ENCODE measurements at places on chromosomes 6 and 20.
A peak's percentile ranks its signal among the peaks of the same experiment; 100 is the strongest.

DNA sequence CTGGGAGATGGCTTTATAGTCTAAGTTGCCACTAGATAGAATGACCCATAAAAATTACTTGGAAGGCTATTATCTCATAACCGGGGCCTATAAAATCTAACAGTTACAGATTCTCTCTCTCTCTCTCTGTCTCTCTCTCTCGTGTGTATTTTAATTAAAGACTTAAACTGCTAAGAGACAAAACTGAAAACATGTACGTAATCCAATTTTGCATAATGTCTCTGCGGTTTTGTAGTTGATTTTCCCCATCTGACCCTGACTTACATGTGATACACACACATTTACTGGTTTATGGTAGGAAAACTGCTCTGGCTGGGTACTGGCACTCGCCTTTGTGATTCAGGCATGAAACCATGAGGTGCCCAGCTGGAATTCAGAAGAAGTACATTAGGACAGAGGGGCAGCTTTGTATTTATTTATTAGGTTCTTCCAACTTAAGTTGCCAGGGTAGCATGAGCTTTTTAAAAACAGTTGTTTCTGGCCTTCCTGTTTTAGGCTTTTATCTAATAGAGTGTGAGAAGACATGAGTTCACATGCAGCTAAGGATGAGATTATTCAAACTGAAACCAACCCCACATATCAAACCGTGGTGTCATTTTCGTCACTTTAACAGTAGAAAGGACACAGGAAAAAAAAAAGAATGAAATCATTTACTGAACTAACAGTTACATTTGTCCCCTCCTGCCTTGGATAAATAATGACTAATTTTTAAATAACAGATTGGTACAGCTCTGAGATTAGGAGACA lies 182.5 kb downstream of the GMPR start:
- peak; percentile 79 for DNase-seq

- no peak for DNase-seq
Measured at GRCh38 chr6:106918115-106918514, 56.4 kb downstream of the CD24 start.

DNA sequence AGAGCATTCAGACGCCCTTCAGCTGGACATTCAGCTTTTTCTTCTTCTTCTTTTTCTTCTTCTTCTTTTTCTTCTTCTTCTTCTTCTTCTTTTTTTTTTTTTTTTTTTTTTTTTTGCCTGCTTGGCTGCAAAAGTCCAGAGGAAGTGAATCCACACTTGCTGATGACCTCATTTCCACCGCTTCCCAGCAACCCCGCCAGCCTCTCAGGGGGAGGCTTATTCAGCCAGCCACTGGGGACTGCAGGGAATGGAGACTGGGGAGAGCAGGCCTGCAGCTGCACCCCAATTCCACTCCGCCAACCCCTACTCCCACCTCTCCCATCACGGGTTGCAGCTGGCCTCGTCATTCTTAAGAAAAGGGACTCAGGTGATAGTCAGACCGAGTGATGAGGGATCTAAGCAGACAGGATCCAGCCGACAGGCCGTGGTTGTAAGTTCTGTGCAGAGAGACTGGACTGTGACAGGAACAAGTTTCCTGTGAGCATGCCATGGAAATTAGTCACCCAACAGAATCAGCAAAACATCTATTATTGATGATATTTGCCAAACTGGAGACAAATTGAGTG lies 59.0 kb upstream of the QKI start:
- DNase-seq = peak; percentile 84

GRCh38 chr20:52828199-52828598 lies 144.0 kb upstream of the TSHZ2 start:
- DNase-seq = no peak

DNA sequence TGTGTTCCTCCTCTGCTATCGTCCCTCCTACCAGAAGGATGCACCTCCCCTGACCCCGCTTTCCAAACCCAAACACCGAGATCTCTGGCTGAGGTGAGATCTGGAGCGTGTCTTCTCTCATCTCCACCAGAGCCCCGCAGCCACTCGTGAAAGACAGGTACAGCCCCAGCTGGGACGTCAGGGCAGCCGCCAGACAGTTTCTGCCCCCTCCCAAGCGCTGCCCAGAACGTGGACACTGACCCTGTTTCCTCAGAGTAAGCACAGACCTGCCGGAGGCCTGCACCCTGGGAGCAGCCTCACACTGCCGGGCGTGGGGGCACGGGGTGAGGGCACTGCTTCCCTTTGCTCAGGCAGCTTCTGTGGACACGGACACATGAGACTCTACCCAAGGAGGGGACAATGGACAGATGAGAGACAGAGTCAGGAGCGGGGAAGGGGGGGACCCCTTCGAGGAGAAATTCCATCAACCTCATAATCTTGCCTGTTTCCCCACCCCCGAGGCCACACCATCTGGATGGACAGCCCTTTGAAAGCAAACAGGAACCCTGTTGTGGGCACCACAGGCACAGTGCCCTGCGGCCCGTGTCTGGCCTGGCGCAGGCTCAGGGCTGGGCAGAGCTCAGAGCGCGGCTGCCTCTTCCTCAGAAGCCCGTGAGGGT lies 210.6 kb downstream of the DLL1 start:
- DNase-seq = no peak

All from AG08395 (cell line).